Tibial nerve (tissue), 4 donors: ENCODE measurements at places on chromosomes 1 and 21. TPM values are rescaled to one million over a fixed set of nuclear protein-coding genes. Genes with fewer than 3 reads are reported as not detected.

GRCh38 chr1:24935615-24936484 lies 5.8 kb upstream of the RUNX3 start:
- no peak for DNase-seq

DNA sequence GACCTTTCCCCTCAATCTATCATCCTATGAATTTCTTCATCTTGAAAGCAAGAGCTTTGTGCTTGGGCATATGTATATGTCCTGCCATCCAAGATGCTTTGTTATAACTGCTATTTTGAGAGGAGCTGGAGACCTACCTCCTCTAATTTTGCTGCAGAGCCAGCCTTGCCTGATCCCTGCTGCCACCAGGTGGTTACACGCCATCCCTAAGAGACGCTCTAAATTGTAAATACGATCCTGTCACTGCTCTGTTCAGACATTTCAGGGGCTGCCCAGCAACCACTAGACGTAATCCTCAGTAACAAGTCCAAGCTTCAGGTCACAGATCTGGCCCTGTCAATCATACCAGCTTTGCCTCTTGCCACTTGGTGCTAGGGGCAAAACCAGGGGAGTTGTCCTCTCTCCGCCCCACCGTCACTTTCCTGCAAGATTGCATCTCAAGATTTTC lies 32.9 kb downstream of the GPA33 start:
- no peak for DNase-seq

- peak; percentile 89 for DNase-seq
Observed at GRCh38 chr1:41516168-41517061, 31.9 kb upstream of the EDN2 start.

DNA sequence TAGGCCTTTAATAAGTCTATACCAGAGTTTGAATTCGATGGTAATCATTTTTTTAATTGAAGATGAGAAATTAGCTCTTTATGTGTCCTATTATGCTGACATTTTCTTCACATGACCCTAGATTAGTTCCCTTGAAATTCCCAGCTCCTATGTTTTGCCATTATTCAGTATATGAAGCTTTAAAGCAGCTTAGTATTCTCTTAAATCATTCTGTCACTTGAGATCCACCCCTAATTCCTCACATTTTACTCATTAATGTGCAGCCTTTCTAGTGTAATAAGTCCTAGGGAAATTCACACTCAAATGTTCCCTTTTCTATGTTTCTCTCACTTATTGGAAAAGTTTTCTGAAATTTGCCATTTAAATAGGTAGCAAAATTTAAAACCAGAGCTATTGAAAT lies 704.5 kb upstream of the B3GALT2 start:
- DNase-seq = no peak

GRCh38 chr1:234953655-234954405 lies 174.8 kb downstream of the TOMM20 start:
- no peak for DNase-seq

- DNase-seq = peak; percentile 4
Observed at GRCh38 chr1:7422966-7423365, 348.1 kb upstream of the VAMP3 start.

- no peak for DNase-seq
Observed at GRCh38 chr1:54167422-54168139, 14.8 kb upstream of the CDCP2 start.

DNA sequence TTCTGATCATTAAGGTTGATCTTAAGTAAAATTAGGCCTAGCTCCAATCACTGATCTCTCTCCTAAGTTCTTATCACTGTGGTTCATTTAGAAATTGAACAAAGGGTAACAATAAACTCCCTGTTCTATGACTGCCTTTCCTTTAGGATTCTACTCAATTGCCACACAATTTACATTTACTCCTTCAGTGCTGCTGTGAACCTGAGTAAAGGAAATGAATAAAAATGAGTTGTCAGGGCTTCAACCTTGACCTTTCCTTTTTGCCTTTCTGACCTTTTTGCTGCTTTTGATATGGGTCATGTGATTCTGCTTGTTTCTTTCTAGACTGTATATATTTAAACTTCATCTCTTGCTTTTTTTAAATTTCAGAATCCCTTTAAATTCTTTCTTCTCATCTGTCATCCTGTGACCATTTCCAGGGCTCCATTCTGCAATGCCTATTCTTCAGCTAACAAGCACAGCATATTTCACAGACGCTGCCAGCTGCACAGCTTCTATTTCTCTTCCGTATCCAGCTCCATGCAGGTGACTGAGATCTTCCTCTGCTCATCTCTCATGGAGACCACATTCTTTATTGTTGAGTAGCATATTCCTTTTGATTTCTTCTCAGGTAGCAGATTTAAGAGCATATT lies 3.2 kb downstream of the LRRC8B start:
- DNase-seq = no peak

GRCh38 chr21:30996728-30997127 lies 41.5 kb downstream of the KRTAP19-8 start:
- no peak for DNase-seq

- no peak for DNase-seq
Observed at GRCh38 chr1:52825868-52826267, 16.7 kb upstream of the ZYG11A start.

DNA sequence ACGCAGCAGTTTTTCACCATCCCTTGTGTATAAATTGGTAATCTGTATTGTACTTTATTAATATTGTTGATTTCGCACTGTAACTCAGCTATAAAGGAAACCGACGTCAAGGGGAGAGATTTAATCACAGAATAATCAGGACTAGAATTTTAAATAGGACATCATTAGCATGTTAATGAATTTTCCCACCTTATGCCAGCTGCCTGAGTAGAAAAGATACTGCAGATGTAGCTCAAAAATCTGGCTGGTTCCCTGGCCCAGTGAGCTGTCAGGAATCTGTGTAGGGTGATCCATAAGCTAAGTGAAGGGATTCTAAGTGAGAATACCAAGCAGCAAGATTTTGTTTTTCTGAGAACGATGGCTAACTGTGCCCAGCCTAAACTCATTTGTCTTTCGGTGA lies 195.5 kb downstream of the DISC1 start:
- no peak for DNase-seq

CAPN8 gene
- not detected for total RNA-seq

GUCA2A gene
- not detected for total RNA-seq

HCRTR1 gene
- total RNA-seq = not detected

MYBPH gene
- not detected for total RNA-seq

WNT9A gene
- 12.8 TPM for total RNA-seq
